ENCODE measurements at places on chromosomes 5 and 9.
A peak's percentile ranks its signal among the peaks of the same experiment; 100 is the strongest.

- peak; percentile 53 for DNase-seq
Measured at GRCh38 chr5:79255786-79256557, 20.0 kb downstream of the JMY start.

DNA sequence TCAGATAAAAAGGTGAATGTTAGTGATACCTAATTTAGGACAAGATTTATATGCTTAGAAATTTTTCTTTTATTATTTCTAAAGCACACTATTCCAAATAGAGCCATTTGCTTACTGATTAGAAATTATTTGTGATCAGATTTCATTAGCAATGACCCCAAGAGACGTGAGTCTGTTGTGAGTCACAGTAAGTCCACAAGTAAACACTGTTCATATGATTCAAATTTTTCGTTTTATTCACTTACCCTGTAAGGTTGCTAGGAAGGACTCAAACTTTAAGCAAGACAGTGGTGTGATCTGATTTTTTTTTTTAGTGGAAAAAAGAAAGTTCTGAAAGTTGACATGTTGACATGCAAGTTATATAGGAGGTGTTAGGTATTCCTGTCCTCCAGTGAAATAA is 1.2 kb downstream of the CARD6 start:
- DNase-seq, result no peak

GRCh38 chr5:74460694-74461093 is 179.8 kb downstream of the ENC1 start:
- no peak for DNase-seq

GRCh38 chr5:106759581-106759980 is 911.2 kb downstream of the EFNA5 start:
- DNase-seq, result peak; percentile 55

GRCh38 chr5:10307206-10308148 is at the start of gene CMBL:
TSS of gene CMBL (minus strand) at chr5:10307902. CDS start at chr5:10290762, 17,140 bp downstream.
- DNase-seq, result peak; percentile 49

DNA sequence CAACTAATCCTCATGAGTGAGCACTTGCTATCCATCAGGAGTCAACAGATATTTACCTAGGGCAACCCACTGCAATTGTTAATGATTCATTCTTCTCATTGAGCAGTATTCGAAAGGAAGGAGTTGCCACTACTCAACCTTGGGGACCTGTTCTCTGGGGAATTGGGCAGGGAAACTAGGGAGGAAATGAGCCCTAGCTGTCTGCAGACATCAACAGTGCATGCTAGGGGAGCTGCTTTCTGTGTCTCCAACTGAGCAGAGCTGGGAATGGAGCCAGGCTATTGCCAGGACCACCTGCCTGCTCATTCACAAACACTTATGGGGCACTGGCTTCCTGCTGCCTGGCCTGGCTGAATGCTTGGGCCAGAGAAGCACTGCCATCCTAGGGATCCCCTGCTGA is 183.4 kb downstream of the TMEM38B start:
- no peak for DNase-seq

DNA sequence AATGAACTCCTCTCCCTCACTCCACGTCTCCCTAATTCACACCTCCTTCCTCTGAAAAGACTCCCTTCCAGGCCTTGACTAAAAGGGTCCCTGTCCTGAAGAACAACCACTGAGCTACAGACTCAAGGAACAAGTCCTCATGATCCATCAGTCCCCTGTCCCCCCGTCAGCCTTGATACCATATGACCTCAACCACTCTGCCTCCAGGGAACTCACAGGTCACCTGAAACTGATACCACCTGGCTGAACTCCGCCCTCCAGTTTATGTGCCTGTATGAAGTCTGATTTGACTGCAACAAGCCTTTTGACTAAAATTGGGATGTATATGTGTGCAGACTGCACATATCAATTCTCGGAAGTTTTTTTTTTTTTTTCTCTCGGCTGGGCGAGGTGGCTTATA is 88.7 kb downstream of the UGCG start:
- no peak for DNase-seq

GRCh38 chr5:100708645-100709171 is 173.5 kb downstream of the FAM174A start:
- no peak for DNase-seq

DNA sequence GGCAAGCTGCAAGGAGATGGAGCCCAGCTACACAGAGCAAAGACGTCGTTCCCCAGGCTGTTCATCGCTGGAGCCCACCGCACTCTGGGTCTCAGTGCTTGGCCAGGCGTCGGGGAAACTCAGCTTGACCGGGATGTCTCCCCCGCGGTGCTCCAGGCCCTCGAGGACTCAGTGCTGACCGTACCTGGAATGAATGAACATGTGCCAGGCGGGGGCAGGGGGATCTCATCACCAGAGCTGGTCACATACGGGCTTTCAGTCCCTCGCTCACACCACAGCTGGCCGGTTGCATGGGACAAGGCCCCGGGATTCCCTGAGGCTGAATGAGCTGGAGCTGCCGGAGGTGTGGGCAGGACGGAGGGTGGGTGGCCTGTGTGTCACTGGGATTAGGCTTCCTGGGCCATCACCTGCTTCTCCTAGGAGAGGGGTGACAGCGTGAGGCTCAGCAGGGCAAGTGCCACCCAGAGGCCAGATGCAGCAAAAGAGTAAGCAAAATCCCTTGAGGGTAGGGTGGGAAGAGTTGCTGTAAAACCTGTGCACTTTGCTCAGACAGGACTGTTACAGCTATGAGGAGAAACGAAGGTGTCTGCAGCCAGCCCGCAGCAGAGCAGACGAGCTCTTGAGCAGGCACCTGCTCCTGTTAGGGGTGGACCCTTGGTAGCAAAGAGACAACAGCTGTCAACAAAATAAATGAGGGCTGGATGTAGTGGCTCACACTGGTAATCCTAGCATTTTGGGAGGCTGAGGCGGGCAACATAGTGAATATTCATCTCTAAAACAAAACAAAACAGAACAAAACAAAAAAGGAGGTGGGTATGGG is 70.7 kb upstream of the RAPGEF1 start:
- DNase-seq, result no peak

All from fibroblast of upper back skin (primary cell).